ENCODE measurements at places on chromosomes 2 and 18.

DNA sequence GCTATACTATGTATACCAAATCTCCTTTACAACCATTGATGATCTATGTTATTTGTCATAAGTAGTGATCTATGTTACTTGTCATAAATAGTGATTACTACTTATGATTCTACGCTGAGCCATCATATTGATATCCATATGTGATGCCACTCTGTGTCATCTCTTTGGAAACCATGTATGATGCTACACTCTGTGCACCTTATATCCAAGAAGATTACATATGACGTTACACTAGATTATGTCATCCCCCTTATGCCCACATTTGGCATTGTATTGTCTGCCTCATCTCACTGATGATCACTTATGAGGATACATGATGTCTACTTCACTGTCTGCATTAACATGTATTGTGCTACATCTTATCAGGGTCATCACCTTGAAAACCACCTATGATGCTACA lies 42.9 kb downstream of the DAW1 start:
- DNase-seq: no peak

DNA sequence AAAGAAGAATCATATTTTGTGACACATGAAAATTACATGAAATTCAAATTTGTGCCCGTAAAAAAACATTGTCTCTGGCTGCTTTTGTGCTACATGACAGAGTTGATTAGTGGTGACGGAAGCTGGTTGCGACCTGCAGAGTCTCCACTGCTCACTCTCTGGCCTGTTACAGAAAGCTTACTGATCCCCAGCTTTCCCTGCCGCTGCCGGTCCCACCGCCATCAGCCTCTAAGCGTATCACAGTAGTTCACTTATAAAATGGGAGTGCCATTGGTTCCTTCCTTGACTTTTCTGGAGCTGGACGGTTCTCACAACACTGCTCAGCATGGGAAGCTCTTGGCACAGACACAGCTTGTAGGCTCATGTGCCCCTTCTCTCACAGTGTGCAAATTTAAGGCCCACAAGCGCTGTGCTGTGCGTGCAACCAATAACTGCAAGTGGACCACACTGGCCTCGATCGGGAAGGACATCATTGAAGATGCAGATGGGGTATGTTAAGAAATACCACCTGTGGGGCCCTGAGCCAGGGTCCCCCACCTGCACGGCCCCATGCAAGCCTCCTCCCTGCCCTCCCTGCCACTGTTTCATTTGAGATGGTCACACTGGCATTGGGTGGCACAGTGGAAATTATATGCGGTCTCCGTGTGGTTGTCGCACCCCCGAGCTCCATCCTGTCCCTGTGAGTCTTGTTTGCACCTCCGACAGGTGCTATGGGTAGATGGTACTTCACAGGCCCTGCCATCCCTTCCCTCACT lies 81.3 kb downstream of the DGKD start:
- no peak for DNase-seq

DNA sequence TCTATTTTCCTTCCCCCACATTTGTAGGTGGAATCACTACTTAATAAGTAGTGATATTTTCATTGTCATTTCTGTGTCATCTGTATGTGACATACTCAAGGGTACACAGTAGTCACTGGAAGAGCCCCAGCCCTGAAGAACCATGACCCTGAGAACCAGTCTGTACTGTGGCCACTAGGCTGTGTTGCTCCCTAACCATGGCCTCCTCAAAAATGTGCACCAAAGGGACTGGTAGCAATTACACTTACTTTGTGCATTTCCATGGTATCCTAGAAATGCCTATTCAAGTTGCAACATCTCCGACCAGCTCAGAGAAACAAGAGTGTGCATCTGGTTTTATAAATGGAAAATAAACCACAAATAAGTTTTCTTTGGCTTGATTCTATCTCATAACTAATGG lies 155.1 kb downstream of the DOCK10 start:
- DNase-seq: peak; percentile 23

GRCh38 chr2:196239622-196240587 lies 68.5 kb upstream of the STK17B start:
- peak; percentile 92 for DNase-seq

DNA sequence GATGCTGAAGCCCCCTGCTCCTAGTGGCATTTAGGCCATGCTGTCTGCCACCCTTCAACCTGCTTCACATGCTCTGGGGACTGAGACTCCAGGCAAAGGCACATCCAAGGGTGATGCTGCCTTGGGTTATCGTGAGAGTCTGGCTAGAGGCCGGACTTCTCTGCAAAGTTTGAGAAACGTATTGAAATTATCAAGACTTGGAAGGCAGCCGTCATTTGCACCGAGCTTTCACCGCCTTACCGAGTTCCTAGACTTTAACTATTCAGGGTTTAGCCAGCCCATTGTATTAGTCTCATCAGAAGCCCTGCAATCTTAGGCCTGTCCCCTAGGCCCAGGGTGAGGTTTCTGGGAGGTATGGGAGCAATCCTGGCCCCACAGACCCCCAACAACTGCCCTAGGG lies 34.0 kb downstream of the RDH14 start:
- DNase-seq: no peak

- DNase-seq: no peak
These were observed 28.2 kb downstream of the MYCN start for GRCh38 chr2:15968280-15969178.

GRCh38 chr2:26002632-26003310 lies 20.5 kb upstream of the KIF3C start:
- DNase-seq: peak; percentile 30

DNA sequence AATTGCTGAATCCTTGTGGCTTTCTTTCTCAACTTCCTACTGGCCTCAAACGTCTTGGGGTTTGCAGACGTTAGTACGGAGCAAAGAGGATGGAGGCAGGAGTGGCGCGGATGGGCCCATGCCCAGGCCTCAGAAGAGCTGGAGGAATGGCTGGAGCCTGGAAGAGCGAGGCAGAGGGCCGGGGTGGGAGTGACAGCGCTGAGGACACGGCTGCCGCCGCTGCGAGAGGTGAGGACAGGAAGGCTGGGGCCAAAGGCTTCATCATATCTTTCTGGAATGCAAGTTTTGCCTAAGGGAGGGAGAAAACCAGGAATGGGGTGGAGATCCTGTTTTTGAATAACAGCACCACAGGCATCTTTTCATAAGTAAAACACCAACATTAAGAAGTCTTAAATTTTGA lies 178.5 kb upstream of the SESTD1 start:
- DNase-seq: no peak

DNA sequence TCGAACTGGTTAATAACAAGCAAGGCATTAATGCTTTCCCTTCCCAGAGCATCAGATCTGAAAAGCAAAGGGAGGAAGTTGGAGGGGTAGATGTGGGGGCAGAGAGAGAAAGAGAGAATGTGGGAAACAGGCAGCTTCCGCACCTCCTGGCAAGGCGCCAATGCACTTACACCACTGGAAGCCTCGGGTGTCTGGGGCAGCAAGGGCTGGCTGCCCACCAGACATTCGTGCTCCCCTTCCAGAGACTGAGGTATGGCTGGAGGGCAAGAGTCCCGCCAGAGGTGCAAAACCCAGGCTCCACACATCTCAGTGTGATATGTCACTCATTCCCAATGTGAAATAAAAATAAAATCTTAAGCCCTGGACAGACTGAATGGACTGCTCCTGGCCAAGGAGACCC lies 46.4 kb downstream of the TEX51 start:
- no peak for DNase-seq

- no peak for DNase-seq
These were observed 94.3 kb downstream of the SEPTIN10 start for GRCh38 chr2:109519513-109519912.

DNA sequence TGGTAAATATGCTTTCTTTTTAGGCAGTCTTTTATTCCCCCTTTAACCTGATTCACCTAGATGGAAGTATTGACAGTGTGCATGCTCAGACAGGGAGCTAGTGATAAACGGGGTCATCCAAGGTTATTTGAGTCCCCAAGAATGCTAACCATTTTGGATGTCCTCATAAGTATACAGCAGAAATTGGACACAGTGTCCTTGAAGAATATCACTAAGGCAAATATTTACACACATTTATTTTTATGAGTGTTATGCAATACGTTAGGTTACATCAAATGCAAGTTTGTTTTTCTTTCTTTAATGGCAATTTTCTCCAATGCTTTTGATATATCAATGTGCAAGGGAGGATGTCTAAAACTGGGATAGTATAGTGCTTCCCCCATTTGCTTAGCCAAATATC lies 23.6 kb downstream of the CNTNAP5 start:
- DNase-seq: no peak

GRCh38 chr2:145715601-145716000 lies 1195.7 kb upstream of the ZEB2 start:
- no peak for DNase-seq

DNA sequence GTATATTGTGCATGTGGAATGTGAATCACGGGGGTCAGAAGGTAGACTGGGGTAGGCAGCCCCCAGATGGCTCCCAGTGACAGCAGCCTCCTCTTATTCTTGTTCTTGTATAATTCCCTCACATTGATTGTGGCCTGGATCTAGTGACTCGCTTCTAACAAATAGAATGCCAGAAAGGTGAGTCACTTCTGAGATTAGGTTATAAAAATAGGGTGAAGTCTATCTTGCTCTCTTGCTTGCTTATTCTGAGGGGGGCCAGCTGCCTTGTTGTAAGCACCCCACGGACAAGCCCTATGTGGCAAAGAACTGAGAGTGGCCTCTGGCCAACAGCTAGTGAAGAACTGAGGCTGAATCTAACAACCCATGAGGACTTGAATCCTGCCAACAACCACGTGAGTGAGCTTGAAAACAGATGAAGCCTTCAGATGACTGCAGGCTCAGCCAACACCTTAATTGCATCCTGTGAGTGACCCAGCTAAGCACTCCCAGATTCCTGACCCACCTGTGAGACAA lies 15.6 kb upstream of the RMND5A start:
- no peak for DNase-seq

DNA sequence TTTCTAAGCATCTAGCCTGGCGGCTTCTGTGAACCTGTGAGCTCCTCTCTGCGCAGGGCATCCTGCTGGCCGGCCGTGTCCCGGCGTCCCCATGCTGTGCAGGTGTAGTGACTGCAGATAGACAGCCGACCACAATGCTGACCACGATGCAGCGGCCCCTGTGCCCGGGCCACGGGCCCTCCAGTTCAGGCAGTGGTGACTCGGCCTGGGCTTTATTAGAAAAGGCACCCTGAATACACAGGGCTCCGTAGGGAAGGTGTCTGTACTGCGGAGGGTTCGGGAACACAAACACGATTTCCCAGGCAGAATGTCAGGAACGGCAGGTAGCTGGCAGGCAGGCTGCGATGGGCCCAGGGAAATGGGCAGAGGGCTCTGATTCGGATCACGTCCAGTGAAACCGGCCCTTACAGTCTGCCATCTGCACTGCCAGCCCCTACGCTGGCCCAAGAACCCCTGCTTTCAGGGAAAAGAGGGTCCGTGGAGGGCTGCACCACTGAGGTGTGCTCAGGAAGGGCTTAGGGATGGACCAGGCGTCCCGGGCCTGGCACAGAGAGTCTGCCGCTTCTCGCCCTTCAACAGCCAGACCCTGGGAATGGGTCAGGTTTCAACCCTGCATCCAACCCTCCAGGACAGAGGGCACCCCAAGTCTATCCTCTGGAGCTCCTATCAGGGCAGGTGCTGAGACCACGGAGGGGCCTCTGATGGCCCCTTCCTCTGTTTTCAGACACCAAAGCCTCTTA lies 196.5 kb downstream of the HDAC4 start:
- DNase-seq: no peak

DNA sequence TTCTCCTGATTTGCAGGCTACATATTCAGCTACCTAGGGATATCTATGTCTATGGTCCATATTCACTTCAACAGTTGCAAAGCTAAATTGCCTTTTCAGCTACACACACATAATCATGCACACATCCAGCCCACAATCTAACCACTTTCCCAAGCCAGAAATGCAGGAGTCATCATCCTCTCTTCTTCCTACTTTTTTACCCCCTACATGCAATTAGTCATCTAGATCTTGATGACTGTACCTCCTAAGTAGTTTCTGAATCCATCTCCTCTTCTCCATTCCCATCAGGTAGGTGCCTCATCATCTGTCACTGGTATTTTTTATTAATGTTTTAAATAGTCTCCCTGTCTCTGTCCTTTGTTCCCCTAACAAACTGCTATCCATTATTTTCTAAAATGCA lies 23.7 kb upstream of the SPRED2 start:
- DNase-seq: no peak

DNA sequence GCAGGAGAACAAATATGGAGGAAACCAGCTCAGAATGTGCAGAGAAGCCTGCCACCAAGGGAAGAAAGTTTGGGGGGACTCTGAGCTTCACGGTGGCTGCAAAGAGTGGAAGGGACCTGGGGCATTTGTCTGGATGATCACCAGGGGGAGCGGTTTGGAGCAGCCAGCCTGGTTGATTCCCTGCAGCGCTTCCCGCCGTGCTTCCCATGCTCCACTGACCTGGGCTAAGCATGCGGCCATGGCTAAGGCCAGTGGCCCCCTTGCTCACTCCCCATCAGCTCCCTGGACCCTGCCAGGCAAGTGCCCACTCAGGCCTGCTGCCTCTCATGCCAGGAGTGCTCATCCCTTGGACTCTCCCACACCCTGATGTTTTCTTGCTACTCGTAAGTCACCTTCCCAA lies 27.0 kb downstream of the NTSR2 start:
- no peak for DNase-seq

DNA sequence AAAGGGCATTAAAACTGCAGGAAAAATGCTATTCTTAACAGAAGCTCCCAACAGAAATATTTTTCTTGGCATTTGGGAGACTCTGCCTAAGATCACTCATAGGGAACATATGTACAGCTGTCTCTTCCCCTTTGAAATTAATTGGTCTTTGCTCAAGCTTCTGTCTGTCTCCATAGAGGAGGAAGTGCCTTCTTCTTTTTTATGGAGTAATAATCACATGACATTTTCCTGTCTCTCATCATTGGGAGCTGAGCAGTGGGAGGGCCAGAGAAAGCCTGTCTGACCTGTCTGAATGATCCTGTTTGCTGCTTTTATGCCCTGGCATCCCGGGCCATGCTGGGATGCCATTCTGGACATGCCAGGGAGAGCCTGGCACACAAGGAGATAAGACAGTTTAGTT lies 145.6 kb downstream of the AQP4 start:
- no peak for DNase-seq

DNA sequence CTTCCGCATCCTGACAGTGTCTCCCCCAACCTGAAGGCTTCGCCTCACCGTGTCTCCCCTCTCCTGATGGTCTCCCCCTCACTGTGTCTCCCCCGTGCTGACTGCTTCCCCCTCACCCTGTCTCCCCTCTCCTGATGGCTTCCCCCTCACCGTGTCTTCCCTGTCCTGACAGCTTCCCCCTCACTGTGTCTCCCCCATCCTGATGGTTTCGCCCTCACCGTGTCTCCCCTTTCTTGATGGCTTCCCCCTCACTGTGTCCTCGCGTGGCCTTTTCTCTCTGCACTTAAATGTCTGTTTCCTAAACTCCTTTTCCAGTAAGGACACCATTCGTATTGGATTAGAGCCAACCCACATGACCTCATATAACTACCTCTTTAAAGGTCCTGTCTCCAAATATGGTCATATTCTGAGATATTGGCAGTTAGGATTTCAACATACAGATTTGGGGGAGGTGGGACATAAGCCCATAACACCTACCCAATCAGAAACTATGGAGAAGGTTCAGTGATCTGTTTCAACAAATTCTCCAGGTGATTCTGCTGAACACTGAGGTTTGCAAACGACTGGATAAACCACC lies 47.9 kb upstream of the RAB27B start:
- DNase-seq: no peak

GRCh38 chr2:44959855-44960254 lies 18.4 kb downstream of the SIX3 start:
- DNase-seq: no peak
